ENCODE measurements at places on chromosomes 3 and 15.

DNA sequence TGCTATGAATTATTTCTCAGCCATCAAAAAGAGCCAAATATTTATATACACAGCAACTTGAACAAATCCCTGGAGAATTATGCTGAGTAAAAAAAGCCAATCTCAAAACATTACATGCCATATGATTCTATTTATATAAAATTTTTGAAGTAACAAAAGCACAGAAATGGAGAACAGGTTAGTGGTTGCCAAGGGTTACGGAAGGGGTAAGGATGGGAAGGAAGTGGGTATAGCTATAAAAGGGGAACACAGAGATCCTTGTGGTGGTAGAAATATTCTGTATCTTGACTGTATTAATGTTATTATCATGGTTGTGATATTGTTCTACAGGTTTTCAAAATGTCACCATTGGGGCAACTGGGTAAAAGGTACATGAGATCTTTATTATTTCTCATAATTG is 62.3 kb upstream of the ASB14 start:
- DNase-seq: no peak

GRCh38 chr3:97763586-97764406 is 762 bp upstream of the ARL6 start:
- peak; percentile 0 for DNase-seq

DNA sequence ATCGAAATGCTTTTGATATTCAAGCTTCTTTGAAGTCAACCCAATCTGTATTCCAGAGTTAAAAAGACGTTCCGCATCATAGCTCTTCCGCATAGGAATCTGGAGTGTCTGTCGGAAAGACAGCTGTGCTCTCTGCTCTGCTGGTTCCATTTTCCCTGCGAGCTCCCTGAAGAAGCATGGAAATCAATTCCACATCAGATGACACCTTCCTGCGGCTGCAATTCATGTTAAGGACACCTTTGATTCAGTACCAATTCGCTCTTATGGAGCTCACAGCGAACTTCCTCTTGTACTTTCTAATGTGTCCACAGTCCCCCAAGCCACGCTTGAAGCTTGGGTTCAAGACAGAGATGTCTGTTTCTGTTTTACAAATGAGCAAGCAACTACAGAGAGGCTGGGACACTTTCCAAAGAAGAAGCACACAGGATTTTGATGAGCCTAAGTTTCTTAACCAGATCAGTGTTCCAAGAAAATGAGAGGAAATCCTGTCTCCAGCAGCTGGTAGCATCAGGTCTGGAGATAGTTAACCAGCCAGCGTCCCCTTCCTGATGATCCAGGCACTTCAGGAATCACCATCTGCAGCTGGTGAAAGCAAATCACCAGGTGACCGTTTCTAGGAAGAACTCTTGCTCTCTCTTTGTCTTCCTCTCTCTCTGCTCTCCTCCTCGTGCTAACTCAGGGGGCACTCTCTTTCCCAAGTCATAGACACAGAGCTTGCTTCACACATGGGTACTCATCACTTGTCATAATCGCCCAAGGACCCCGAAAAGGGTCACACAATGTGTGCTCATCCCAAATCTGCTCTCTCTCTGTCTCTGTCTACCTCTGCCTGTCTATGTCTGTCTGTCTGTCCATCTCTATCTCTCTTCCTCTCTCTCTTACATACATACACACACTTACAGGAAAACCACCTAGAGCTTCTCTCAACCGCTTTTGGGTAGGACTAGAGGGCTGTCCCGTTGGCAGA is 281.8 kb downstream of the FAM43A start:
- no peak for DNase-seq

DNA sequence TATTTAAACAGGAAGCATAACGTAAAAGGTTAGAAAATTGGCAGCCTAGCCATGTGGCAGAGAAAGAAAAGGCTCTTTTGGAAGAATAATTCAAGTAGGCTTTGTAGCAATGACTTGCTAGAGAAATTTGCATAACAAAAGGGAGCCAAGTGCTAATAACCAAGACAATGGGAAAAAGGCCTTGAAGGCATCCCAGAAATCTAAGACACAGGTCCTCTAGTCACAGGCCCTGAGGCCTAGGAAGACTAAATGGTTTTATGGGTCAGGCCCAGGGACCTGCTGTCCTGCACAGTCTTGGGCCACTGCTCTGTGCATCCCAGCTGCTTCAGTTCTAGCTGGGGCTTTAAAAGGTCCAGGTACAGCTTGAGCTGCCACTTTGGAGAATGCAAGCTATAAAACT is 78.5 kb downstream of the FGF7 start:
- DNase-seq: no peak

- DNase-seq: no peak
Observed at GRCh38 chr3:41327718-41328117, 128.4 kb downstream of the CTNNB1 start.

- DNase-seq: no peak
Observed at GRCh38 chr3:125116311-125117080, 60.7 kb upstream of the HEG1 start.

- no peak for DNase-seq
Observed at GRCh38 chr15:29183071-29183831, 86.4 kb downstream of the NSMCE3 start.

DNA sequence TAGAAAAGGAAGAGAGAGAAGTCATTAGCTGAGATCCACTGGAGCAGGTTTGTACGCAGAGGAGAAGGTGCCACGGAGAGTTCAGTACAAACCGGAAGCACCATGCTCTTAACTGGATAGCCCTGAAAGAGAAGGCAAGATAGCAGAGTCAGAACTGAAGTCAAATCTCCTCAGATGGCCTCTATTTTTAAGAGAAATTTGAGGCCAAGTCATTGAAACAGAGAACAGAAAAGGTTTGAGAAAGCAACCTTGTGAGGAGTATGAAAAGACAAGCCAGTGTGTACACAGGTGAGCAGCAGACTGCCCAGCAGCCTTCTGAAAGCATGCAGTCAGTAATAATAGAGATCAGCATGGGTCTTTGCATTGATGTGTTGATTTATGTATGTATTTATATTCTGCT is 66.1 kb upstream of the SPRED1 start:
- DNase-seq: no peak

- DNase-seq: no peak
Observed at GRCh38 chr3:169116056-169116693, 547.3 kb downstream of the MECOM start.

GRCh38 chr15:41934843-41935242 is 37.5 kb downstream of the EHD4 start:
- no peak for DNase-seq

DNA sequence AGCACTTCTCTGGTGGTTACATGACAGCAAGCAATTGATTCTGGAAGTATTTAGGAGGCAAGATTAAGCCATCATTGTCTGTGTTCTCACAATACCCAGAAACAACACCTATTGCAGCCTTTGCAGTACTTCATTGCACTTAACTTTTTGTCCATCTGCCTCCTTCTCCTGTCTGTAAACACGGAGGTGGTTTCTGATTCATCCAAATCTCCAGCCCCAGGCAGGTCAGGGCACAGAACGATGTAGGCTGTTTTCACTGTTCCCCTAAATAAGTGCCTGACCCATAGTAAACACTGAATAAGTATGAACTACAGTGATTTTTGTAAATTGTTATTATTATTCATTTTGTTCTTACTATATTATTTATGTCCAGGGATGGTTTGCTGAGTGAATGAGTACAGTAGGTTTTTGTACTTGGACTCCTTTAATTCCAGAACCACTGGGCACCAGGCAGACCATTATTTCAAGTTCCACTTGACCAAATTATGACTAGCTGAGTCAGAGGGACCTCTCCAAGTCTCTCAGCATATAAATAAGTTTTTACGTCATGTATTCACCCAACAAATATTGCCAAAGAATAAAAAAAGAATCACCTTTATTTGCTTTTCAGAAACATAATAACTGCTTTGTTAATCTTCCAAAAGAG is 283.3 kb upstream of the TRIM42 start:
- DNase-seq: no peak

DNA sequence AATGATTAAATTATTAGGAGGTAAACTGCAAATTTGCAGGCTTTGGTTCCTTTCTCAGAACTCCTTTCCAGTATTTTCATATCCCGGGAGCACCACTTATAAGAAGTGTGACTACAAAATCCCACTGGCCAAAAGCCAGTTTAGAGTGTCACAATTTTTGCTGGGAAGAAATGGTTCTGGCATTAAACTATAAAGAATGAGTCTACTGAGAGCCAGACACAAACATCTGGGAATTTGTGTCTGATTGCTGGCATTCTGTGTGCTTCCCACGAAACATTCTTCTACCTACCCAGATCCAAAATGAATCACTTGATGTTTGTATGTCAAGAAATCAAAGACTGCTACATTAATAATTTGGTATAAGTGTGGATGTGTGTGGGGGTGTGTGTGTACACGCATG is 82.8 kb downstream of the DUT start:
- DNase-seq: no peak

GRCh38 chr15:78979456-78980320 is 34.8 kb upstream of the CTSH start:
- DNase-seq: peak; percentile 36

GRCh38 chr3:140636406-140637138 is 41.3 kb upstream of the TRIM42 start:
- DNase-seq: no peak

DNA sequence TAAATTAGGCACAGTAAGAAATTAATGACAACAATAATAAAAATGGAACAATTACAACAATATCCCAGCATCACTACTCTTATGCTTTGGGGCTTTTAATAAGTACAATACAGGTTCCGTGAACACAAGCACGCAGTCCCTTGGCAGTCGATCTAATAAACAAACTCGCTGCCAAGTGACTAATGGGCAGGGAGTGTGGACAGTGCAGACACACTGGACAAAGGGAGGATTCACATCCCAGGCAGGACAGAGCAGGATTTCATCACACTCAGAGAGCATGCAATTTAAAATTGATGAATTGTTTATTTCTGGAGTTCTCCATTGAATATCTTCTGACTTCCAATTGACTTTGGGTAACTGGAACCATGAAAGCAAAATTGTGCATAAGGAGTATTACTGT is 524.1 kb upstream of the CFAP20DC start:
- no peak for DNase-seq

GRCh38 chr3:124522082-124522625 is 208.1 kb upstream of the UMPS start:
- DNase-seq: no peak

DNA sequence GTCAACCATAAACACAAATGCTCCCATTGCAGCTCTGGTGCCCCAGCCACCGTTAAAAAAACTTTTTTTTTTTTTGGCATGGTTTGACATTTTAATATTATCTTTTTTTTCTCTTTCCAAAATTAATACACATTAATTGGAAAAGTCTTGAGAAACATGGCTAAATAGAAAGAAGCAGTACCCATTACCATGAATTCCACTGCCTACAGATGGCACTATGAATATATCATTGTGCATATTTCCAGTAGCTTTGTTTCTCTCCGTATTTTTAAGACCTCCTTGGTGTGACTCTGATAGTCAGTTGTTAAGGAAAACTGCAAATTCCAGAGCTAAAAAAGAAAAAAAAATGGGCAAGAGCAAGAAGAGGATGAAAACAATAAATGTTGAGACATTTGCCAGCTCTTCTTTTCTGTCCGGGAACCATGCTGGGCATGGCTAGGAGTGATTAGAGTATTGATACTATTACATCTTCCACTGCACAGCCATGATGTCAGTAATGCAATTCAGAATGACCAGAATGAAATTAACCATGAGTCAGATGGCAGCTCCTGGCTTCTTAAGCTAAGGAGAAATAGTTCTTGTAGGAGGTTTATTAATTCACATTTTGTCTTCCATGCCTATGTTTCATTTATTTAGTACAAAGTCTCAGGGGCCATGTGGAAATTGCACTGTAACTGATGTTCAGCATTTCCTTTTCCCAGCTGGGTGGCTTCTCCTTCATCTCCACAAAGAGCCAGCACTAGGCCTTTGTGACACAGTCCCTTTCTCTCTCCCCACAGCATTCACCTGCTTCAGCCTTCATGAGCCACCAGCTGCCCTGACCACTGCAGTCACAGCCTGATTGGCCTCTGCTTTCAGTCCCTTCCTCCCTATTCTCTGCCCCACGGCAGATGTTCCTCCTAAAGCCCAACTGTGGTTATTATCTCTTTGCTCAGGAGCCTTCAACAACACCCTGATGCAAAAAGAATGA is 31.8 kb downstream of the SLC7A14 start:
- DNase-seq: no peak

DNA sequence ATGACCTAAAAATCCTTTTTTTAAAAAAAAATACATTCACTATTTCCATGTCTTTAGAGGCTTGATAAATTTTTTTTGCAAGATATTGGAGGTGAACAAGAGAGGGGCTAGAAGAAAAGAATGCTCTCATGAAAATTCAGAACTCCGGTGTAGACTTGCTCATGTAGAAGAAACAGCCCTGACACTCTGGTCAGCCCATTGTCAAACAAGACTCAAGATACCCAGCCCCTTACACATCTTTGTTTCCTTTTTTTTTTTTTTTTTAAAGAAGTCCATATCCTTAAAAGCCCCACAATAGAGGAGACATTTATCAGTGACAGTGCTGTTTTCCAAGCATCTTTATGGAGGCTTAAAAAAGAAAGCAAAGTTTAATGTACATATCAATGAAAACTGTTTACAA is 196.8 kb upstream of the RORA start:
- no peak for DNase-seq

GRCh38 chr3:114659109-114660061 is 365.6 kb downstream of the TIGIT start:
- no peak for DNase-seq

- peak; percentile 54 for DNase-seq
Observed at GRCh38 chr15:74322558-74323180, 44.8 kb downstream of the CYP11A1 start.

DNA sequence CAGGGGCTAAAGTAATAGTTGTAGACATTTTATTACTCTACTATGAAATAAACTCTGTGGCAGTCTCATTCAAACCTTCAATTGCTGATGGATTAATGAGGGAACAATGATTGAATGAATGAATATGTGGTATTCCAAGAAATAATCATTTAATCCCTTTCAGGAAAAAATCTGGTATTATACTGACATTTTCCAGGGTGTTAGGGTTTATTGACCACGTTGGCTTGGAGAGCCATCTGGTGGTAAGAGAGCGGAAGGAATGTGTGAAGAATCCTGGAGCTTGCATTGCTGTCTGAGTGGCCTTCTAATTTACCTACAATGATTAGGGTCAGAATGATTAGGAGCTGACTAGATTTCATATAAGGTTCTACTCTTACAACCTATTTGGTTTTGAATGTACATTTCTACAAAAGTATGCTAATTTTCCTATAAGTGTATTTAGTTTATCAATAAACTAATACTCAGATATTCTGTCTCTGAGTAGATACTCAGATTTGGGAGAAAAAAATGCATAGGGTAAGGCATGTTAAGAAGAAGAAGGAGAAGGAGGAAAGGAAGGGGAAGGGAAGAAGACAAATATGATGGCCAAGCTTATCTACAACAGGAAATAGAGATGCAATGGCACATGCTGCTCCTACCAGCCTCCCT is 249.9 kb downstream of the ROBO1 start:
- no peak for DNase-seq

GRCh38 chr3:28317438-28318022 is 31.0 kb upstream of the ZCWPW2 start:
- peak; percentile 34 for DNase-seq

- DNase-seq: peak; percentile 95
Observed at GRCh38 chr15:40108855-40109735, at the start of gene BMF. Gene BMF (minus strand): TSS chr15:40108879. CDS start chr15:40106086, 2,793 bp downstream.
